ENCODE measurements at places on chromosomes 4 and X.

DNA sequence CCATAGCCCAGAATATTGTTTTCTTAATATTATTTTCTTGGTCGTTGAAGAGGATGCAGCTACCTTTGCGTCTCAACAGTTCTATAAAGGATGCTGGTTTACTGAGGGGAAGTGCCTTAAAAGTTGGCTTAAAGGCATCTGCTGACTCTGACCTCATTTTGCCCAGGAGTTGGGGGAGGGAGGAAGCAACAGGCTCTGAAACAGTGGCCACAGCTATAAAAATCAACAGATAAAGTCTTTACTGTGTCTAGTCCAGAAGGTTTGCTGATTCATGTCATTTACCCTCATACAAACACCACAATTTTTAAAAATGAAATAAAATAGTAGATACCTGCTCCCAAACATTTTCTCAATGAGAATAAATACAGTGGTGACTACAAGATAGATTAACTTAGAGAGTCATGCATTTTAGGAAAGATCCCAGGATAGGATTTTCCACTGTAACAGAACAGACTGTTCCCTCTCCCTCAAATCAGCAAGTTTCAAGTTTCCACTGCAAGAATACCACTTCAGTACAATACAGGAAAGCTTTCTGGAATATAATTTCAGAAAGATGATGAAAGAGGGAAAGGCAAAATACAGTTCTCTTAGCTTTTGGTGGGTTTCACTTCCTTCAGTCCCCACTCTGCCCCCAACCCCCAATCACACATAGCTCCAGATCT is 1.9 kb downstream of the PHKA1 start:
- DNase-seq = no peak

DNA sequence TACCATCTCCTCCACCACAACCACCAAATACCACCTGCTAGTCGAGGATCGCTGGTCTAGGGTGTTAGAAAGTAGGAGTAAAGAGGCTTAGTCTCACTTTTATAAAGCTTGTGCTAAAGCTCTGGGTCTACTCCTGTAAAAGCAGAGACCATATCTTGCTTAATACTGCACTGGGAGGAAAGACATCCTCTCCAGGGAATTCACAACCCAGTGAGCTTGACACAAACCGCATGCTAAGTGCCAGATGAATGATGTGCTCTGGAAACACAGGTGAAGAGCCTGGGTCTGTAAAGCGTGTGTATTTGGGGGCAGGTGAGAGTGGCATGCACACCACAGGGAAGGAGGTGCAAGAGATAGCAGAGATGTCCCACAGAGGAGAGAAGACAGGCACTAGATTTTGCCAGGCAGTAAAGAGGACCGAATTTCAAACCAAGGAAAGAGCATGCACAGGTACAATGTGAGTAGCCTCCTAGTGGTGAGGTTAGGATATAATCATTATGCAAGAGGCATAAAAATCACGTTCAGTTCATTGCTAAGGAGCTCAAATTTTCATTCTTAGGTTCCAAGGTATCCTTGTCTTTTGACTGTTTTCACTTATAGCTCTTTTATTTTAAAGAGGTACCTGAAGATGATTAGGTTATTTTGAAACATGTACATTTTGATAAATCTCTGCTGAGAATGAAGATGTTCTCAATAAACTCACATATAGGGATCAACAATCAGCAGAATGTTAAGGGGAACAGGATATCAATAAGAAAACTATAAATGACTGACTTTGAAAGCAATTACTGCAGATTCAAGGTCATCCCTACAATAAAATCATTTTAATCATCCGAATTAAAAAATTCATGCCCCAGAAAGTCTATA is 20.7 kb downstream of the TAPT1 start:
- DNase-seq = no peak

DNA sequence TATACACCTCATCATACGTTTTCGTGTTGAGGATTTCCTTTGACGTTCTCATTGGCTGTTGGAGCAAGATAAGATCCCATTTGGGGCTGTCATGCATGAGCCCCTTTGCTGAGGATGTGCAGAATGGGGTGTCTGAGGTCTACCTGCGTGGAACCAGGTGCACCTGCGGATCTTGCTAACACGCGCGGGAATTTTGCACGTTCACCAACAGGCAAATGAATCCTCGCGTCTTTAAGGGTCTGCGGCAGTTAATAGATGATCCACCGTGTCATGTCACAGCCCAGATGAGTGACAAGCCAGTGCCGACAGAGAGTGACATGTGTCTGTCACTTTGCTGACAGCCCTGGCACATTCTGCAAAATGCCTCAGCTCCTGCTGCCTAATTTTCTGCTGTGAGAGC is 56.3 kb upstream of the SHOX start:
- no peak for DNase-seq

DNA sequence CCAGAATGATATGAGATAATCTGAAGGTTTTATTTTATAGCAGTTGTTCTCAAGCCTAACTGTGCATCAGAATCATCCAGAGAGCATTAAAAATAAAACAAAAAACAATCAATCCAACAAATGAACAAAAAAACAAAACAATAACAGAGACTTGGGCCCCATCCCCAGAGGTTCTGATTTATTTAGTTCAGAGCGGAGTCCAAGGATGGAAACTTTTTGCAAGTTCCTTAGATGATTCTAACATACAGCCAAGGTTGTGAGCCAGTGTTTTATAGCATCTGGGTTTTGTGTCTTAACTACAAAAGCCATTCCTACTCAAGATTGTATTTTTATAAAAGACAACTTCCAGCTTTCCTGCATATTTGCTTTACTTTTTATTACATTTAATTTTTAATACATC is 59.4 kb upstream of the GRPR start:
- no peak for DNase-seq

GRCh38 chr4:37876156-37876555 is 14.7 kb upstream of the TBC1D1 start:
- DNase-seq = no peak

- no peak for DNase-seq
These were observed 111.1 kb downstream of the ANK2 start for GRCh38 chr4:113160548-113160947.

DNA sequence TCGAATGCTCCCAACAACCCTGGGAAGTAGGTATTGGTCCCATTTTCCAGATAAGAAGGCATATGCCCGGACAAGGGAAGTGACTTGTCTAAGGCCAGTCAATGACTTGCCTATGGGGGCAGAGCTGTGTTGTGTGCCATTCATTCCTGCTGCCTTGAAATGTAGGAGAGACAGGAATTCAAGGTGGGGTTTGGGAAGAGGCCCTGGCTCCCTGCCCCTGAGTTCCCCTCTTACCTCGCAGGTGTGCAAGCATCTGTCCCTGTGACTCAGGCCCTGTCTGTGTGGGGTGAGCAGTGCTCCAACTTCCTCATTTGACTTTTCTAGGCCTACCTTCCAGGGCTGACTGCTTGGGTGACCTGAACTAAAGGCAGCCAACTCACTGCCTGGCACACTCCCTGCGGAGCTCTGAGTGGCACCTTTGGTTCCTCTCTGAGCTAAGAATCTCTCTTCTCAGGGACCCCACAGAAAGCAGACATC is 5.1 kb downstream of the EFNB1 start:
- DNase-seq = no peak

DNA sequence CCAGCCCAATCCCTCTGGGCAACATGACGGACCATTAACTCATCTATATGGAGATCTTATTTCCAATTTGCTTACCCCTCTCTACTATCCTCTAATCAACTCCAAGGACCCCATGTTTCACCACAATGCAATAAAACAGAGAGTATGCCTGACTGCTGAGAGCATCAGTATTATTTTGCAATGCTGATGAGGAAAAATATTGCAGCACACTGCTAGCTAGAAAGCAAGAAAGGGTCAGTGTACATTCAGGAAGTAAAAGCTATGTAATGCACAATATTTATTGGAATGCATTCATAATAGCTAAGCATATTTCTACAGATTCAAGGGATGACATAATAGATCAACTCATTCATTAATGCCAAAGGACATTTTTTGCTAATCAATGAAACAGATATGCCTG is 33.2 kb downstream of the ARAP2 start:
- no peak for DNase-seq

GRCh38 chrX:43870758-43871419 is 11.4 kb downstream of the MAOB start:
- no peak for DNase-seq

- no peak for DNase-seq
These were observed 14.0 kb downstream of the CHIC2 start for GRCh38 chr4:54050214-54050904.

- no peak for DNase-seq
These were observed 668.0 kb upstream of the LCORL start for GRCh38 chr4:18689308-18690115.

DNA sequence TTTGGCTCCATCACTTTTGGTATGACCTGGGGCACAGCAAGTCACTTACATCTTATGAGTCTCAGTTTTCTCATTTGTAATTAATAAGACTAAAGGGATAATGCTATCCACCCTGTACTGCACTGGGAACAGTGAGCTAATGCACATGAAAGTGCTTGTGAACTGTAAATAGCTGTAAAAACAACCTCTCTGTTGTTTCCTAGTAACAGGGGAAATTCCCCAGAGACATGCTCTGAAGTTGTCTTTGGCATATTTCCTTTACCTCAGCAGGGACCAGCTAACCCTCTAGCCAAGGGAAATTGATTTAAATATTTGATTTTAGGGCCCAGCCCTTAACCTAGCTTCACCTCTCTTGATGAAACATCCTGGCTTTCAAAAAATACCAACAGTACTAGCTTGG is 6.1 kb upstream of the CYSLTR1 start:
- DNase-seq = no peak

DNA sequence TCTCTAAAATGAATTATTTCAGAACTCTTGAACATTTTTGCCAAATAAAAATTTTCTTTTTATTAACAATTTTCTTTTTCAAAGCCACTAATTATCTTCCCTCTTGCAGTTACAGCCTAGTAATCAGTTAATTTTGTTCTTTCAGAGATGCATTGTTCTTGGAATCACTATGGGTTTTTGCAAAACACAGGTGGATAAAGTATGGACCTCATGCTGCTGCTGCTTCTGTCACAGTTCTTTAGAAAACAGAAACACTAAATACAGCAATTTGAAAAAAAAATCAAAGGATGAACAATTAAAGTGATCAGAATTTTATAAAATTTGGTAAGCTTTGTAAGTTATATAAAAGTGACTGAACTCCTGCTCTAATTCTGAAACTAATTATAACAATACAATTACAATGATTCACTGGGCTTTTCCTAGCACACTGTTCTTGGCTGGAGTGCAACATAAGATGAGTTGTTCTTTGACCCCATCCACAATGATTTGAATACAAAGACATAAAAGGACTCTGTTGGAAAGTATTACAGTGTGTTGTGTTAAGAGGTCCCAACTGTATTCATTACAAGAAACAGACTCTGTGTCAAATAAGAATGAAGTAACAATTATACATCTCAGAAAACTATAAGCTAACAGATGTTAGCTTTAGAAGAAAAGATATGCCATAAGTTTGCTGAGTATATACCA is 59.4 kb upstream of the GK2 start:
- no peak for DNase-seq

DNA sequence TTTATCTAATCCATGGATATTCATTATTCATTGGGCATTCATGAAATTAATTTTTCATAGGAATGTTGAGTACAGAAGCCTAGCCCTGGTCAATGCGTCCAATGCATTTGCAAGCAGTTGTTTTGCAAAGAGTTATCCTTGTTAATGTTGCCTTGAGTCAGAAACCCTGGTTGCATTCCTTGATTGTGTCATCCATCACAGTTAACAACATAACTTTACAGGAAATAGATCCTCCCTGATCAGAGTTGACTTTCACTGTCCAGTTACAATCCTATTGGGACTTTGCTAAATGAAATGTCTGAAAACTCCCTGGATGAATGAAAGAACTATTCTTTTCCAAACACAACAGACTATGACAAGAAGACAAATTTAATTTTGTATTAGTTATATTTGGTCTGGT is 924.3 kb upstream of the SLIT2 start:
- no peak for DNase-seq

DNA sequence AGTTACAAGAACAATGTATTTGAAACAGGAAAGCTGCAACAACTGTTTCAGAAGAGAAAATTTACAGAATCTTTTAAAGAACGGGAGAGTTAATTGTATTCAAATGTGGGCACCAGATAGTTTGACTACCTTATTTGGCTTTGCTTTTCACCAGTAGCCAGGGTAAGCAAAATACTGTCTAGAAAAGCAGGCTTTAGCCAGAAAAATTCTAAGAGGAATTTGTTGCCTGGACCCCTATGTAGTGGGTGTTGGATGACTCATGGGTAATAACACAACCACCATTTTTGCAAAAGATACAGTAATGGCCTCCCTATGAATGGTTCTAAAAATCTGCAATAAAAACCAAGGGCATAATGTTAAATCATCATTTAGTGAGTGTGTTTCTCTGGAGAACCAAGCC is 233.4 kb upstream of the ANXA3 start:
- no peak for DNase-seq

DNA sequence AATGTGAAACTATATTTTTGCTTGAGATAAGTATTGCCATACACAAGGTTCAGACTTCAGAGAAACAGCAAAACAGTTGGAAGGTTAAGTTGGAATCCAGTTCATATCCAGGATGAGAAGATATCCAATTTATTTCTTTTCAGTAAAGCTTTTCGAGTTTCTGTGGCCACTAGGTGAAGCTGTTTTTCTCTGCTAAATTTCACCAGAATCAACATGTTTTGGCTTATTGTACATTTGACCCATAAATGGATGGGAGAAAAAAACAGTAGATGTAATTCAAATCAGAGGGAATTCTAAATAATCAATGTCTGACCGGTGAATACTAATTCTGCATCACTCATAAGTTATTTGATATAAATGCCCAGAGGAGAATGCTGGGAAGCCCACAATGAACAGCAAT is 9.1 kb upstream of the METTL14 start:
- no peak for DNase-seq

- DNase-seq = no peak
These were observed 148.9 kb upstream of the RBPJ start for GRCh38 chr4:26171941-26172340.

GRCh38 chr4:53361451-53361850 is 4.4 kb downstream of the SCFD2 start:
- DNase-seq = no peak

- DNase-seq = no peak
These were observed 248.1 kb downstream of the EVC2 start for GRCh38 chr4:5460106-5460801.
